Activated CD4-positive, alpha-beta T cell treated with anti-CD3 and anti-CD28 coated beads for 24 hours (primary cell): ENCODE measurements at places on chromosomes 11 and 22.

- no peak for DNase-seq
Observed at GRCh38 chr22:43234264-43234988, 47.5 kb upstream of the TTLL12 start.

- DNase-seq: no peak
Observed at GRCh38 chr11:94629741-94630140, 62.6 kb downstream of the PIWIL4 start.

DNA sequence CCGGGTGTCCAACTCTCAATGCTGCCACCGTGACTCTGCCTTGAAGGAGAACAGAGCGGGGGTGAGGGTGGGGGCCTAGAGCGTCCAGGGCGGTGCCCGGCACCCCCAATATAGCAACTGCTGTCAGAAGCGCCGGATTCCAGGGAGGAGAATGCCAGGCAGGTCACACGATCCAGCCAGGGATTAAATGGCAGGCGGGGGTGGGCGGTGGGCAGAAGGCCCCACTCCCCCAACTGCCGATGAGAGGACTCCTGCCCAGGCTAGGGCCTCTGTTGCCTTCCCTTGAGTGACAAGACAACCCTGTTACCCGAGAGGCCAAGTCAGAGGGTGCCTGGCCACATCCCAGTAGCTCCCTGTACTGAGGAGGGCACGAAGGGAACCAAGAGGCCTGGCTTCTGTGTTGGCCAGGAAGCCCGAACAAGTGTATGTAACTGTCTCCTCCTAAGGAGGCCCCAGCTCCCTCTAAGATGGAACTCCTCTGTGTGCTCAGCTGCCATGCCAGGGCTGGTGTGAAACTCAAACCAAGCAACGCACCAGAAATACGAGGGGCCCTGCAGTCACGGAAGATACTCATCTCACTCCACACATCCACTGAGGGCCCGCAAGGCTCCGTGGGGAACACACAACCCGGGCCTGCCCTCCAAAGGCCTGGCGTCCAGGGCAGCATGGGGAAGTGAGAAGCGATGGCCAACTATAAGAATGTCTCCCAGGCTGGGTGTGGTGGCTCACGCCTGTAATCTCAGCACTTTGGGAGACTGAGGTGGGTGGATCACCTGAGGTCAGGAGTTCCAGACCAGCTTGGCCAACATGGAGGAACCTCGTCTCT is 3.0 kb downstream of the PACSIN3 start:
- no peak for DNase-seq

DNA sequence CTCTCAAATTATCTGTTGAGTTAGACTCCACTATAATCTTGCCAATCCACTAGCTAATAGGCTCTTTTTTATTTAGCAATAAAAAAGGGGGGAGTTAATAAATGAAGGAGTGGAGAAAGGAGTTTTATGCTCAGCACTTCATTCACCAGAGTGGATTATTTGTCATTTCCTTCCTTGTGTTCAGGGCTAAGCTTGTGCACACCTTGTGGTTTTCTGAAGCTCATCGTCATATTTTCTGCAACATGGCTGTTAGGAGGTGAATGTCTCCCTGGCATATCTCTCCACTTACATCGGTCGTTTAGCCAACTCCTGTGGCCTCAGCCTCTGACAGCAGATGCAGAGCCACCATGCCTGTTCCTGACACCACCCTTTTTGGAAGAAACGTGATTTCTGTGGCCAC is 83.9 kb upstream of the MTNR1B start:
- no peak for DNase-seq

DNA sequence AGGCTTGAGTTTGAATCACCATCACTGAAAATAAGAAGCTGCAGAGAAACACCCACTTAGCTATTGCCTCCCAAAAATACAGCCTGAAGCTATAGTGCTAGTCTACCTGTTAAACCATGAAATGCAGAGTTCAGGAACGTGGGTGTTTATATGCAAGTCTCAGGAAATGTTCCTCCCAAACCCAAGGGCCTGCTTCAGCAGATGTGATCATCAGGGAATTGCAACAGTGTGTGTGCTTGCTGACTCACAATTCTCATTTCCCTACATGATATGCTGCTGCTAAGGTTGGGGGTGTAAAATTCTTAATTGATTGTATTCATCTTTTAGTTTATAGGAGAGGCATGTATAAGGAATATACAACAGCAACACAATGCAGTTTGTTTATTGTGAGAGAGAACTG is 49.6 kb downstream of the NUP98 start:
- no peak for DNase-seq

GRCh38 chr11:83449338-83449913 is 163.3 kb upstream of the CCDC90B start:
- DNase-seq: no peak

GRCh38 chr11:8642196-8642841 is 40.1 kb downstream of the TRIM66 start:
- DNase-seq: no peak

GRCh38 chr11:14891143-14892035 is 642 bp downstream of the CYP2R1 start:
- peak; percentile 74 for DNase-seq

DNA sequence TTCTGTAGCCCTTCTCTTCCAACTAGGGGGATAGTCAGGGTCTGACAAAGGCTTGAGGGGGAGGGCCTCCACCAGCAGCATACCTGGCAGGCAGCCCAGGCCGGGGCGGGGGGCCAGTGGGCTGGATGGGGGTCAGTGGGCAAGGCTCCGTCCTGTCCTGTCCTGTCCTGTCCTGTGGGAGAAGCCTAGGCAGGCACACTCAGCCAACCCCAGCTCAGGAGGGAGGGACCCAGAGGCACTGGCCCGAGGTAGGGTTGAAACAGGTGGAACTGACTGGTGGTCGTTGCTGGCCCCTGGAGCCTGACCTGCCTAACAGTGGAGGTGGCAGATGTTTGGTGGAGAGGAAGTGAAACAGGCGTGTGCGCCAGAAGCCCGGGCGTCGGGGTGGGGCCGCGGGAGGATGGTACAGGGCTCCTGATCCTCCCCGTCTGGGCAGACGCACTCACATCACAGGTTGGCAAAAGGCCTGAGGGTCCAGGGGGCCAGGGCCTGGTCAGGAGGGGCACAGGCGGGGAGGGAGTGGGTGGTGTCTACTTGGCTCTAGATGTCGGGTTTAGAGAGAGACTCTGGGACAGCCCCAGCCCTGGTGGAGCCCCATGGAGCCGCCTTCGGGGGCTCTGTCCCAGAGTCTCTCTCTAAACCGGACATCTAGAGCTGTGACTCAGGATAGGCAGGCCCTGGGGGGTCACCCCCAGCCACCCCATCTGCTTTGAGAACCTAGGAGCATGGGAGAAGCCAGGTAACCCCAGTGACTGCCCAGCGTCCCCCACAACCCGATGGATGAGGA is 32.5 kb upstream of the GRAMD4 start:
- DNase-seq: no peak

GRCh38 chr22:19396561-19396933 is 35.0 kb downstream of the HIRA start:
- DNase-seq: no peak

- DNase-seq: no peak
Observed at GRCh38 chr11:1073851-1074243, 827 bp upstream of the MUC2 start.

DNA sequence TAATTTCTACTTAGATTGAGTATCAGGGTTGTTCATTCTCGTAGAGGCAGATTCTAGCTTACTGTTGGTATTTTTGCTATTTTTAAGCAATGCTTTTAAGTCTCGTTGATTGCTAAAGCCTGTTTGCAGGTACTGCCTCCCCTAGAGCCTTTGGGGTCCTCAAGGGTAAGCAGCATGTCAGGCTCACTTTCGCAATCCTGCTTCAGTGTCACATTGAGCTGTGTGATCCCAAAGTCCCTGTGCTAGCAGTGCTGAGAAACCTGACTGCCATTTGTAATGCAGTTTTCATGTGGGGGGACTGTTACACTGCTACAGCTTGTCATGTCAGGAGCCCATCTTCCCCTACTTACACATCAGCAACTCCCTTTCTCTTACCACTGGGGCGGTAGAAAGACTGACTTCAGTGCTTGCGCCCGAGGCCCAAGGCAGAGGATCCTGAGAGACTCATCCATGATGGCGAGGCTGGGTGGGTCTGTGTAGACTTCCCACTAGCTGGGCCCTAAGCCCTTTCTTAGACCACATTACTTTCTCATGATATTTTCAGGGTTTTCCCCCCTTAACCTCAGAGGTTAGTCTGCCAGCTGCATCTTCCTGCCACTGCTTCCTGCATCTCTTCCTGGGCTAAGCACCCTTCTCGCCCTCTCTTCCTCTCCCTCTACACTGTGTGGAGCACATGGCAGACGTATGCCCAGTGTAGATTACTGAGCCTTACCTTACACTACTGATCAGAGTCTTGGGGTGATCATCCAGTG is 40.8 kb upstream of the ST14 start:
- no peak for DNase-seq
